ENCODE measurements at places on chromosomes 7 and 10.

DNA sequence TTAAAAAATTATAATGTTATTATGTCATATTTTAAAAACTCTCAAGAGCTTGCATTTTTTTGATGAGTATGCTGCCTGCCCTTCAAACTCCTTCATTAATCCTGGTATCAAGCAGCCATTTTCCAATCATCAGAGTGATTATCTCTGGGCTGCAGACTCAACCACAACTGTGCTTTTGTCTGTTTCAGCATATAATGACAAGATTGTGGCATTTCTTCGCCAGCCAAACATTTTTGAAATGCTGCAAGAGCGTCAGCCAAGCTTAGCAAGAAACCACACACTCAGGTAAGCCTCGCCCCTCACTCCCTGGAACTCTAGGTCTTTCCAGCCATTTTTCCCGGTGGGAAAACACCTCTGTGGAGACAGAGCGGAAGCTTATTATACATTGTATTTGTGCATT is 90.0 kb upstream of the STK17A start:
- DNase-seq, result no peak

GRCh38 chr10:131979821-131980270 is 1.9 kb downstream of the BNIP3 start:
- DNase-seq, result no peak

DNA sequence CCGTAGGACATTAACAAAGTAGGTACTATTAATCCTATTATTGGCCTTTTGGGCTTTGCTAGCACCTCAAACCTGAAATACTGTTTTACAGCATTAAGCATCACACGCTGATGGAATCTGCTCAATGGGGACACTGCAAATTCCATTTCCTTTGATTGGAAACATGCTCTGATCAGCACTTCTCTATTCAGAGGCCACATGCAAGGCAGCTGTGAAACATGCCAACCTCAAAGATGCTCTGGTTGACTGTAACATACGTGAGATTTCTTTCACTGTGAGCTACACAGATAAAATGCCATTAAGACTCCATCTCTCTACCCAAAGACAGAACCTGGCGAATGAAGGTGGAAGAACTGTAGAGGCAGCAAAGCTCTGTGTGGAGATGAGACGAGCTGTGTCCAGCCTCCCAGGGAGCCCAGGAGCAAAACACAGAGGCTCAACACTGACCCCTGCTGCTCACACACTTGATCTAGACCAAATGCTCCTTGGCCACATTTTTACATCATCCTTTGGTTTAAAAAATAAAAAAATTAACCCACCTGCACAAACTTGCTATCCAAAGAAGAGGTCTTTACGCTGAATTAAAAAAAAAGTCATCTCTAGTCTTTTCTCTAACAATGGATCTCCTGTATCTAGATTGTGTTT is 8.0 kb downstream of the RSU1 start:
- DNase-seq, result no peak

GRCh38 chr10:3229815-3230214 is 57.2 kb upstream of the PITRM1 start:
- no peak for DNase-seq

- DNase-seq, result no peak
Observed at GRCh38 chr10:35347121-35347562, 10.8 kb downstream of the CCNY start.
